ENCODE measurements at places on chromosomes 2 and 18.
A peak's percentile ranks its signal among the peaks of the same experiment; 100 is the strongest.

DNA sequence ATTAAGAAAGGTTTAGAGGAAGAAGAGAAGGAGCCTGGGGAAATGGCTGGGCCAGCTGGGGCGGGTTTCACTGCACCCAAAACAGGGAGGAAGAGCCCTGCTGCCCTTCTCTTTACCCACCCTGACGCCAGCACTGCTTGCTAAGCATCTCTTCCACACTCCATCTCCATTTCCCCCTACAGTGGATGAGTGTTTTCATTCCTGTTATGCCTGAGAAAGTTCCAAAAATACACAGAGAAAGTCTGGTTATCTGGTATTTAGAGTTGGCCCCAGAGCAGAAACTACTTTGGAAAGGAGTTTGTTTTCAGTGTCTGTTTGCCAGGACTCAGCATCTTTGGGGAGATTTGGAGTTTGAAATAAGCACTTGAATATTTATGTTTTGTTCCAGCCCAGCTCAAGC lies 451.0 kb downstream of the SLC4A3 start:
- DNase-seq, result no peak

DNA sequence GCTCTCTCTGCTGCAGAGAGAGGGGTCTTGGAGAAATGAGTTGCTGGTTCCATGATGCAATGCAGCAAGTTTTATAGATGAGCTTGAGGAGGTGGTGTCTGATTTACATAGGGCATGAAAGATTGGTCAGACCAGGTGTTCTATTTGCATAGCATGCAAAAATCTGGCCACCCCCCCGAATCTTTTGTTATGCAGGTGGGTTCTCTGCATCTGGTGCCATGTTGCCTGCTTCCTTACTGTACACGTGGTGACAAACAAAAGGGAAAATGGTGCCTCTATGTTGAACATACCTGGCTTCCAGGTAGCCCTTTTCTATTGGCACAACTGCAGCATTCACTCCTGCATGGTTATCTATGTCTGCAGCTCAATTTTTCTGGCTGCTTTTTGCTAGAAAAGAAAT lies 169.4 kb downstream of the GALNT1 start:
- DNase-seq, result no peak

DNA sequence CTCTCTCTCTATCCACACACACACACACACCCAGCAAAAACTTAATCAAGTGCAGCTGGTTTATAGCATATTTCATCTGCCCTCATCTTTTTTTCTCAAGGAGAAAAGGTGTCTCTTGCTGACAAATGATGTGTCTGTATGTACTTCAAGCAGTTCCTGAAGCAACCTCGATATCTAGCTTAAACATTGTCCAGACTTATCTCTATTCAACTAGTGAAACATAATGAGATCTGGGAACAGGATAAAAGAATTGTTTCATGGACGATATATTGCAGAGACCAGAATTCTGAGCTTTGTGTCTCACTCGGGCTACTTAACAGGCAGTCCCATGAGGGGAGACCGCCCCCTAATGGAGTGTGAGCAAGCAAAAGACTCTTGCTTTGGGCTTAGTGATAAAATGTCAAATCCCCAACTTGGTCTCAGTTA lies 929.2 kb upstream of the SOX11 start:
- DNase-seq, result no peak

- no peak for DNase-seq
These were observed 23.9 kb downstream of the RRM2 start for GRCh38 chr2:10146366-10147005.

DNA sequence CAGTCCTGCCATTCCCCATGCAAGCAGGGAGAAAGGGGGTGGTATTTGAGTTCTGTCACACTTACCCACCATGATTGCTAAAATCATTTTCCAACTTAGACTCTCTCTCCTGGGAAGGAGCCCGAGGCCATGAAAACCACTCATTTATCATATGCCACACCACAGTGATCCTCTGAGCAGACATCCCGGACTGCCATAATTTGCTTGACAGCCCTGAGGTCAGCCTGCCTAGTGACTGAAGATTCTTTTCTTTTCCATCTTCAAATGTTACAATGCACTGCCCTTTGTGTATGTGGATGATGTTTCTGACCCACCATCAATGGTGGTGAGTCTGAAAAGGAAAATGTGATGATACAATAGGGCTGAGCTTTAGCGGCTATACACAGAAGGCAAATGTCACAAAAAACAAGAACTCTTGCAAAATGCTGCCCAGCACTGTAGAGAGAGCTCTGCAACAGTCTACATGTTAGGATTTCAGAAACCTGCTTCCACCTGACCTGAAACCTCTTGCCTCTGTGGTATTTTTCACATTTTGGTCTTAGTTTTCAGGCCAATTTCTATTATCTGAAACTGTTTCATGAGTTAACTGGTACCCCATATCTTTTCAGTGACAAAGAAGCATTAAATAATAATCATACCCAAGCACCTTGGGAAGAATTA lies 272.8 kb downstream of the ZNF385B start:
- DNase-seq, result no peak

- DNase-seq, result no peak
These were observed 278.6 kb downstream of the CDH19 start for GRCh38 chr18:66325251-66325650.

DNA sequence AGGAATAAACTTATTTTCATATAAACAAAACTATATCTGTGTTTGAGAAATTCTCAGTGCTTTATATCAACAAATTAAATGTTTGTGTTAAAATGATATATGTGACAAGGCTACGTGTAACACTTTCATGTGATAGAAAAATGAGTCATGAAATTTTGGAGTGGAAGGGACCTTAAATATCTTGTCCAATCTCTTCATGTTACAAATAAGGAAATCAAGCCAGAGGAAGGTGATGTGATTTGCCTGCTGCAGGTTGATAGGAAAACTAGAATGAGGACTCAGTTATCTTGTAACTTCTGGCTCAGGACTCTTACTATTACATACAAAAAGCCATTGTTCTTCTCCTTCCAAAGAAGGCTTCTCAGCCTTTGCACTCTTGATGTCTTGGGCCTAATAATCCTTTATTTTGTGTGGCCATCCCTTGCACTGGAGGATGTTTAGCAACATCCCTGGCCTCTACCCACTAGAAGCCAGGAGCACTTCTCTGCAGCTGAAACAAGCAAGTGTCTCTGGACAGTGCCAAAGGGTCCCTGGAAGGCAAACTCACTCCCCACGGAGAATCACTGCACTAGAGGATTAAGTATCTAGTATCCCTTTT lies 43.0 kb upstream of the NARS1 start:
- no peak for DNase-seq

DNA sequence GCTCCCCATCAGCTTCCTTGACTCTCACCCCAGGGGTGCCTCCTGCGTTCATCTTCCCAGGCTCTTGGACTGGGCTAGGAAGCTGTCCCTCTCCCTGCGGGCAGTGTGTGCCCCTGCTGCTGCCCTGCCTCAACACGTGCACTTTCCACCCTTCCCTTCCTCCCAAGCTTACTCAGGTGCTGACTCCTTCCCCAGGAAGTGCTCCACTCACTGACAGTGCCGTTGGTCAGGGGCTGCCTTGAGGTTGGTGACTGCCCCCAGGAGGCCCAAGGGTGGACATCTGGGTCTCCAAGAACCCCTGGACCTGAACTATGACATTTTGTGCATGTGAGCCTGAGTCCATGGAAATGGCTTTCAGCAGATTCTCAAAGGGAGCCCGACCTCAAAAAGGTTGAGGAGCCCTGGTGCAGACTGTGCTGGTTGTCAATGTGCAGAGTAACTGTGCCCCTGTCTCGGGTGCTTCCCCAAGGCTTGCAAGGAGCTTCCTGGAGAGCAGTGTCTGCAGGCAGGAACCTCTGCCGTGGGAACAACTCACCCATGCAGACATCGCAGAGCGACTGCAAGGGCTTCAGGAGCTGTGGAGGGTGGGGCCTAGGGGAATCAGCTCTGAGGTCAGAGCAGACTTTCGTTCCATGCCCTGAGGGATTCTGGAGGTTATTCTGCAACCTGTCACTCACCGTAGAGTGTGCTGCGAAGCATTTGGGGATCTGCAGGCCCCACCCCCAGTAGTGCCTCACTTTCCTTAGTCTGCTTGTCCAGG lies 116.5 kb upstream of the MCFD2 start:
- DNase-seq, result peak; percentile 21

DNA sequence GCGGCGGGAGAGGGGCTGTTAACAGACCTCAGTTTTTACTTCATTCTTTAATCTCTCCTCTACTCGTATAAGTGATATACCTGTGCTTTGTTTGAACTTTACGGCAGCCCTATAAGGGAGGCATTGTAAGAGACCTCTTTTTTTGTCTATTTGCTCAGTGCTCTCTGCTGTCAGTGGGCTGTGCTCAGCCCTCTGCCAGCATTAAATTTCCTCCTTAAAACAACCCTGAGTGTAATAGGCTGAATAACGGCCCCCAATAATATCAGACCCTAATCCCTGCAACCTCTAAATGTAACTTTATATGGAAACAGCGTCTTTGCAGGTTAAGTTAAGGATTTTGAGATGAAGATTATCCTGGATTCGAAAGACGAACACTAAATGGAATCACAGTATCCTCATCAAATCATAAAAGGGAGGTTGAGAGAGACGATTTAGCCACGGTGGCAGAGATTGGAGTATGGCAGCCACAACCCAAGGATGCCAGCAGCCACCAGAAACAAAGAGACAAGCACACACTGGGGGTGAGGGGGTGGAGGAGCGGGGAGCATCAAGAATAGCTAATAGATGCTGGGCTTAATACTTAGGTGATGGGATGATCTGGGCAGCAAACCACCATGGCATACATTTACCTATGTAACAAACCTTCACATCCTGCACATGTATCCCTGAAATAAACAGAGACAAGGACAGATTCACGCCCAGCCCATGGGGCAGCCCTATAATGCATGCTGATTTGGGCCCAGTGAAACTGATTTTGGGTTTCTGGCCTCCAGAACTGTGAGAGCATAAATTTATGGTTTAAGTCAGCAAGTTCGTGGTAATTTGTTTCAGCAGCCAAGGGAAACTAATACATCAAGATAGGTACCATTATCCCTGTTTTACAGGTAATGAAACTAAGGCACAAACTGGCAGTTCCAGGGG lies 894 bp upstream of the FARSB start:
- DNase-seq, result no peak

DNA sequence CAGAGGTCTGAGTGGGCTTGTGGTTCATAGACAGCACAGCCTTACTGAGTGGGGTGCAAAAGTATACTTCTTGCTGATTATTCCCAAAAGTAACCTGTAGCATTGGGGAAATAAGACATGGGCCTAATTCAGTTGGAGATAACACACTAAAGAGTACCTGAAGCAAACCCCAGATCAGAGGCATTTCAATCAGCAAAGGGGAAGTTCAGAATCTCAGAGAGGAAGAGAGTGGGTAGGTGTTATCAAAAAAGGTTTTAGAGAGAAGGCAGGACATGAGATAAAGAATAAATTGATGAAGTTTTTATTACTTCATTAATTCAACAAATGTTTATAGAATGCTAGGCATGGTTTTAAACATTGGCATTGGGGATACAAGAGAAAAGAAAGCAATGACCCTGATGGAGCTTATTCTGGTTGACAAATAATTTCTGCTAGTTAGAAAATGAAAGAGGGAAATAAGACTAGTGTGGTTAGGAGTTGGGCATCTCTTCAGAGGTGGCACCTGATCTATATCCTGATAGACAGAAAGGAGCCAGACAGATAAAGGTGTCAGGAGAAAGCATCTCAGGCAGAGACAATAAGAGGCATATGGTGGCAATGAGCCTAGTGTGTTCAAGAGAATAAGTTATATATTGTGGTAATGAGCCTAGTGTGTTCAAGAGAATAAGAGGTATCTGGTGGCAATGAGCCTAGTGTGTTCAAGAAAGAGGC lies 153.8 kb upstream of the SETBP1 start:
- no peak for DNase-seq

- no peak for DNase-seq
These were observed 103.1 kb downstream of the RTN4 start for GRCh38 chr2:54947136-54947535.

DNA sequence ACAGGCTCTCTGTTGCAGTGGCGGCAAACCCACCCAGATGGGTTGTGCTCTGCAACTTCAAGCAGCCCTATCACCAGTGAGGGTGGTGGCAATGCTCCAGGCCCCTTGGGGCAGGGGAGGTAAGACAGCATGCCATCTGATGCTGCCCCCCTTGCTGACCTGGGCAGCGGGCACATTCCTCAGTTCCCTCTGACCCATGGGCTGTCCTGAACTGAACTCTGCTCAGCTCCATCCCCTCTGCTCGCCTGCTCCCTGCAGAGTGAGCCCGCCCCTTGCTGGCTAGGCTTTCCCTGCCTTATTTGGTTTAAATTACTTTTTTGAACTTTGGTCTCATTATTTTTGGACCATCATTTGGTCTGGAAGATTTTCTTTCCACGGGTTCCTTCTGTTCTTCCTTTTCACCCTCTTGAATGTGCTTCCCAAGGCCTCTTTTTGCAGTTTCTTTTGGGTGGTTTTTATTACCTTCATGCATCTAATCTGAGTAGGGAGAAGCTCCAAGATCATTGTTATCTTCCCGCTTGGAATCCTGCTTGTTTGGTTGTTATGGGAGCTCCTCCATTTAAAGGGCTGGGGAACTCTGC lies 565.4 kb downstream of the TNS1 start:
- DNase-seq, result no peak

GRCh38 chr2:74020702-74021406 lies 36.1 kb downstream of the TET3 start:
- DNase-seq, result peak; percentile 79

DNA sequence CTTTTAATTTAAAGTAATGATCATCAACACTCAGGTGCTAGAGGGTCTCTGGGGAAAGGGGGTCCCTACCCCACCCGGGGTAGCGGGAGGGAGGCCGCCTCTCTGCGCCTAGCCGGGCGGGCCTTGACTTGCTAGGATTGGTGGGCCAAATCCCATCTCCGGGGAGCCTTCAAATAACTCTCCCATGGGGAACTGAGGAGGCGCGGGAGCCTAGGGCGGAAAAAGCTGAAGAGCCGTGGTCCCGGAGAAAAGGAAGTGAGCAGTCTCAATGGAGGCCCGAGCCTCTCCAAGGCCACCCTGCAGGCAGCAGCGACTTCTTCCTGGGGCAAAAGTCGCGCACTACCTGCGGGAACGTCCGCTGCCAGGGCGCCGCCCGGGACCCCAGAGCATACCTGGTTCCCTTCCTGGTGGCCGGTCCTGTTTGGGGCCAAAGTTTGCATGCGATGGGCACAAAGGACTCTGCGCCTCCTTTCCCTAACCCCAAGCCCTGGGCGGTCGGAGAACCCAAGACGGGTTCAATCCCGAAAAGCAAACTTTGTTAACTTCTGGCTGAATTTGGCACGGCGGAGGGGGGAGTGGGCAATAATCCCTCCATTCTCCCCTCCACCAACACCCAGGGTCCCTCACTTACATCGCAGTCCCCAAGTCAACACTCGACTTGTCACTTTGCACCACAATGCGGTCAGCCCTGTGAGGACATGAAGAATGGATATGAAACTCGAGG lies 13.6 kb downstream of the EN1 start:
- DNase-seq, result no peak

- no peak for DNase-seq
These were observed 5.1 kb downstream of the MERTK start for GRCh38 chr2:111903516-111903915.

DNA sequence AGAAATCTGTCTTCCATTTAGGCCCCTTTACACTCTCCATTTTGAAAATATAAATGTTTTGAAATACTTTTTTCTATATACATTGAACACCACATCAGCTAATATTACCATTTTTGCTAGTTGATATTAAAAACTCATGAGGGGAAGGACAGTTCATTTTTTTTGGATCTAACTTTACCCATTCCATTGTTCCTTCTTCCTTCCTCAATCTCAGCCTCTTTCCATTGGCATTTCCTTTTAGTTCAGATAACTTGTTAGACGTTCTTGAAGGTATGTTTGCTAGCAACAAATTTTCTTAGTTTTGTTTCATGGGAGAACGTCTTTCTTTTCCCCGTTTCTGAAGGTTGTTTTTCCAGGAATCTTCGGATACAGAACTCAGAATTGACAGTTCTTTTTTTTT lies 759.0 kb downstream of the SOCS6 start:
- DNase-seq, result no peak
